ENCODE measurements at places on chromosomes 11 and 22. TPM values are rescaled to one million over a fixed set of nuclear protein-coding genes. Genes with fewer than 3 reads are reported as not detected.

DNA sequence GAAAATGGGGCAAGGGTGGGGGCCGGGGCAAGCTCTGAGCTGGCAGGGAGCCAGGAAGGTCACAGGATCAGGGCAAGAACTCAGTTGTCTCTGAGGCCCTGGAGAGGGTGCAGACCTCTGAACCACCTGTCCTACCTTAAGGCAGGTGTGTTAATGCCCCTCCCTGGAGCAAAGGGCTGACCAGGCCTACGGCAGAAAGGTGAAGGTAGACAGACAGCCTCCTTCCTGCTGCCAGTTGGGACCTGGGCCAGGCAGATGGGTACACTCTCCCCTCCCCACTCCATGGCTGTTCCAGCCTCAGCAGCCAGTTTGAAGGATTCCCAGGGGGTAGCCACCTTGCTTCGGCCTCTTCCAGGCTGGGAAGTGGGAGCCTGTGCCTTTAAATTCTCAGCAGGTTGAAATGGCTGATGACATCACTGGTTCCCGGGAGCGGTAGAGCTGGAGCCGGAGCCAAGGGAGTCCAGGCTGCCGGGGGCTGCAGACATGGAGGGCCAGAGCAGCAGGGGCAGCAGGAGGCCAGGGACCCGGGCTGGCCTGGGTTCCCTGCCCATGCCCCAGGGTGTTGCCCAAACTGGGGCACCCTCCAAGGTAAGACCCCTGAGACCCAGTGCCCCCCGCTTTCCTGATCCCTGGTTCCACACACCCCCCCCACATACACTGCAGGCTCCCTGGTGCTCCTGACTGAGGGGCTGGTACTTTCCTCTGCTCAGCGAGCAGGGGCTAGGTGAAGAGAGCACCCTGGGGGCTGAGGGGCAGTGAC, at the start of gene INPP5J:
TSS of gene INPP5J (plus strand) at position 435 of the 760 bp plus-strand sequence. CDS start at position 484, 49 bp downstream.
- no peak within 1 kb of the TSS for H3K27ac ChIP-seq
- H3K4me3 ChIP-seq: no peak within 1 kb of the TSS
- H3K36me3 ChIP-seq: no peaks in the 10 kb centered on the region
- peaks cover 6% of the 10 kb centered on the region for H3K4me1 ChIP-seq
- no peaks in the 10 kb centered on the region for H3K27me3 ChIP-seq

GRCh38 chr11:95092549-95093324, 3.1 kb downstream of the ENDOD1 start:
- H3K4me3 ChIP-seq: no peak overlapping the region
- DNase-seq: no peak
- peak overlapping the region; percentile 97 for H3K27ac ChIP-seq
- H3K27me3 ChIP-seq: no peaks in the 10 kb centered on the region
- H3K36me3 ChIP-seq: no peaks in the 10 kb centered on the region

DNA sequence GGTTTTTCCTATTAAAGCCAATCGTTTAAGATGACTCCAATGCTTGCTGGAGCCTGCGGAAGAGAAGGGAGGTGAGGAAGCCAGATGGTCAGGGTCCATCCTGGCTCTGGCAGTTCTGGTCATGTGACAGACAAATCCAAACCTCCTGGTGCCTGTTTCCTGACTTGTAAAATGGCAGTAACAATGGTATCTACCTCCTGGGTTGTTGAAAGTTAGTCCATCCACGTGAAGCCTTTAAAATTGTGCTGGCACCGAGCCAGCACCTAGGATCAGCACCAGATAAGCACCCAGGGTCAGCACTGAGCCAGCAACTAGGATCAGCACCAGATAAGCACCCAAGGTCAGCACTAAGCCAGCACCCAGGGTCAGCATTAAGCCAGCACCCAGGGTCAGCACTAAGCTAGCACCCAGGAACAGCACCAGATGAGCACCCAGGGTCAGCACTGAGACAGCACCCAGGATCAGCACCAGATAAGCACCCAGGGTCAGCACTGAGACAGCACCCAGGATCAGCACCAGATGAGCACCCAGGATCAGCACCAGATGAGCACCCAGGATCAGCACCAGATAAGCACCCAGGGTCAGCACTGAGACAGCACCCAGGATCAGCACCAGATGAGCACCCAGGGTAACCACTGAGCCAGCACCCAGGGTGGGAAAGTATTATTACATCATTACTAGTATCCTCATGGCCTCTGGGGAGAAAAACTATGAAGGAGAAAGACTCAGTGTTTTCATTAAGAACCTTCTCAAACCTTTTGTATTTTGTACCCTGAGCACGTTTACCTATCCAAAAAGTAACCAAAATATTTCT, 17.2 kb downstream of the KIAA0930 start:
- H3K4me3 ChIP-seq: no peak overlapping the region
- DNase-seq: no peak
- no peaks in the 10 kb centered on the region for H3K27me3 ChIP-seq
- peaks cover 58% of the 10 kb centered on the region for H3K4me1 ChIP-seq

GRCh38 chr11:72179804-72180396, 12.0 kb upstream of the FOLR1 start:
- no peak for DNase-seq
- H3K4me3 ChIP-seq: no peak overlapping the region
- H3K27me3 ChIP-seq: peaks cover 6% of the 10 kb centered on the region
- H3K4me1 ChIP-seq: no peaks in the 10 kb centered on the region
- no peaks in the 10 kb centered on the region for H3K36me3 ChIP-seq

- no peak overlapping the region for H3K4me3 ChIP-seq
- no peak overlapping the region for H3K27ac ChIP-seq
- H3K4me1 ChIP-seq: no peaks in the 10 kb centered on the region
- DNase-seq: no peak
- no peaks in the 10 kb centered on the region for H3K36me3 ChIP-seq
- no peaks in the 10 kb centered on the region for H3K27me3 ChIP-seq
Observed at GRCh38 chr11:63023222-63023814, 7.7 kb upstream of the SLC22A8 start.

DNA sequence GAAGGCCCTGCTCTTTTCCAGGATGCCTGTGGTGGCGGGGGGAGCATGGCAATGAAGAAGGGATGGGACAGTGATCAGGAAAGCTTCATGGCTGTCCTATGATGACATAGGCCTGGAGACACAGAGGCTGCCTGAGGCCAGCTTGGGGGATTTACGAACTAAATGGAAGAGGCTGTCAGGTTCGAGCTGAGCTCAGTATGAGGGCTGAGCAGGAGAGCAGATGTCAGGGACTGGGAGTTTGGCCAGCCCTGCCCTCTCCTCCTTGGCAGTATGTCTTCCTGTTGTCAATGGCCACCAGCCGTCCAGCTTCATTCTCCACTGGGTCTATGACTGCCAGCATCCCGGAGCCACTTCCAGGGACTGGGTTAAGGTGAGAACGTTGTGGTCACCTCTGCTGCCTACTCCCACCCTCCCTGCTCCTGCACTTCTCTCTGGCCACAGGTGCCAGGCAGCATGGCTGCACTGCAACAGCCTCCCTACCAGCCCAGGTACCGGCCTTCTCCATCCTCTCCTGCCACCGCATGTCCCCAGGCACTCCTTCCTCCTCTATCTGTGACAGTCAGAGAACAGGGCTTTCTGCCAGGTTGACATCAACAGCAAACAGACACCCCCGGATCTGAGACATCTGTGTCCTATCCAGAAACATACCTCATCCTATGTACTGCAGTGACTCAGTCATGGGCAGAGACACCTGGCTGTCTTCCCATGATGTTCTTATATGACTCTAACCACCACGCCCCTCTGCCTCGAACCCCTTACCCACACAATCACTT, 75.1 kb downstream of the KIRREL3 start:
- no peaks in the 10 kb centered on the region for H3K36me3 ChIP-seq
- no peaks in the 10 kb centered on the region for H3K27me3 ChIP-seq
- no peak overlapping the region for H3K27ac ChIP-seq
- H3K4me1 ChIP-seq: peaks cover 47% of the 10 kb centered on the region

DNA sequence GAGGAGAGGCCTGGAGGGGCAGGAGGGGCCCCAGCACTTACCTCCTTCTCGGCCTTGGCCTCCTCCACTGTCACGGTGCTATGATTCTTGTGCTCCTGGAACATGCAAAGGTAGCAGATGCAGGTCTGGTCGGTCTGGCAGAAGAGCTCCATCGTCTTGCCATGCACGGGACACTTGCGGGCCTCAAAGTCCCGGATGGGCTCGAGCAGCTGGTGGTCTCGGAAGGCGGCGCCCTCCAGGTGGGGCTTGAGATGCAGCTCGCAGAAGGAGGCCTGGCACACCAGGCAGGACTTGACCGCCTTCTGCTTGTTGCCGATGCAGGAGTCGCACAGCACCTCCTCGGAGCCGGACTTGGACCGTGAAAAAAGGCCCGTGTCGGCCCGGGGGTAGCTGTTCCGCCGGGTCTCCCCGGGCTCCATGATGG, 714 bp downstream of the TRIM29 start:
- no peak for DNase-seq
- H3K4me1 ChIP-seq: no peaks in the 10 kb centered on the region
- no peak overlapping the region for H3K4me3 ChIP-seq
- H3K27me3 ChIP-seq: peaks cover 9% of the 10 kb centered on the region

DNA sequence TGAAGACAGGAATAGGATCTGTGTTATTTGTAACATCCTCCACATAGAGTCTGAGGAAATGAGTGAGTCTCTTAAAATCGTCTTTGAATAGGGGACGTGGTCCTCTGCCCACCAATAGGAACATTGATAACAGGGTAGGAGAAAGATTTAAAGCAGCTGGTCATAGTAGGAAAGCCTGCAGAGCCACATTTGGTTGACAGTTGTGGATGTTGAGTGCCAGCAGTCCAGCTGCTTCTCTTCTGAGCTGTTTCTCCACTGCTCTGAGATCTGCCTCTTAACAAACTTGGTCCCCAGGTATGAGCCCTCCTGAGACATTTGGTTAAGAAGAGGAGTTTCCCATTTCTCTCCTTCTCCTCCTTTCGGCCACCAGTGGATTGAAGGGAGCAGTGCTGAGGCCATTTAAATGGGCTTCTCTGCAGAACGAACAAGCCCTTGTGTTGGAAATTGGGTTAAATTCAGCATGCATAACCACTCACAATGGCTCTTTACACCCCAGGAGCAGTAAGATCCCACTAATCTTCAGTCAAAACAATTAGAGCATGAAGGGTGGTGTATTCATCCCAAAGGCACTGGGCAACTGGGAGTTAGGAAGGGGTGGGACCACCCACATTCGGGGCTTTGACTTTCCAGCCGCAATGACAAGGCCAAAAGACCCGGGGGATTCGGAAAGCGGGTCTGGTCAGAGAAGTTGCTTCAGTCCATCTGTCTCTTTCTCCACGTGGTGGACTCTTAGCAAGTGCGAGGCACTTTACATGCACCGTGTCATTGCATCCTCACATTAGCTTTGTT, 32.3 kb downstream of the MIAT start:
- no peak overlapping the region for H3K27ac ChIP-seq
- no peaks in the 10 kb centered on the region for H3K4me1 ChIP-seq
- H3K27me3 ChIP-seq: no peaks in the 10 kb centered on the region
- DNase-seq: no peak

GRCh38 chr11:36132940-36133339, 156.3 kb downstream of the COMMD9 start:
- no peaks in the 10 kb centered on the region for H3K36me3 ChIP-seq
- no peak overlapping the region for H3K4me3 ChIP-seq
- no peak for DNase-seq

DNA sequence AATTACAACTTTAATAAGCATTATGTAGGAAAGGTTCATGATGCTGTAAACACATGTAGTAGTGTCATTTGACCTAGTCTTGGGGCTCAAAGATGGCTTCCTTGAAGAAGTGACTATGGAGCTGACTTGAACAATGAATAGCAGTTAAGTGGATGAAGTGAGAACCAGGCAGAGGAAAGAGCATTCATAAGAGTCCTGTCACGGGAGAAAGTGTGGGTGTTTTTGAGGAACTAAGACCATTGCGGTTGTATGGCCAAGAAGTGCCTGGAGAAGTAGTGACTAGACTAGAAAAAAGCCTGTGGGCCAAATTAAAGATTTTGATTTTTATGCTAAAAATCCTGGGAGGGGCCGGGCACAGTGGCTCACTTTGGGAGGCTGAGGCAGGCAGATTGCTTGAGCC, 7.2 kb upstream of the IL18BP start:
- no peak overlapping the region for H3K27ac ChIP-seq
- H3K36me3 ChIP-seq: no peaks in the 10 kb centered on the region
- no peaks in the 10 kb centered on the region for H3K27me3 ChIP-seq
- no peak overlapping the region for H3K4me3 ChIP-seq
- no peak for DNase-seq

DNA sequence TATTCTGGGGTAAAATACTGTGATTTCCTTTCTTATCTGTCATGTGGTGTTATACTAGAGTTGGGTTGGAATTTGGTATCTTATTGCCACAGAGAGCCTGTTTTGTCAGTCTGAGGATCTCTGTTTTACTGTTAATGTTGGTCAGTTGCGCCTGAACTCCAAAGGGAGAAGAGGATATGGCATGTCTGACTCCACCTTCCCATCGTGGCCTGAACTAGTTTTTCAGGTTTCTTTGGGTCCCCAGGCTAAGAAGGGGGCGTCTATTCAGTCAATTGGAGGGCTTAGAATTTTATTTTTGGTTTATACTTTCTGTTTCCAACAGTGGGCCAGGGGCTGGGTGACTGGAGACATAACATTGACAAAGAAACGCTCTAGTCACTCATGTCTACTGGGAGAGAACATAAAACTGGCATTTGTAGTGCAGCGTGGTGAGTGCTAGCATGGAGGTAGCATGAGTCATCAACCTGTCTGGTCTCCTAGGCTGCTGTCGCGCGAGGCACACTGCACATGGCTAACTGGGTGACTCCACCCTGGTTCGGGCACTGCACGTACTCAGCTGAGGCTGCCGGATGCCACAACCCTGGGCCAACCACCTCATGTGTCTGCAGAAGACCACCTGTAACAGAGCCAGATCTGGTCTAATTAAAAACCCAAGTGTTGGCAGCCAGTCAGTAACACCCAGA, 120.1 kb upstream of the OR9Q1 start:
- H3K4me3 ChIP-seq: no peak overlapping the region
- H3K27ac ChIP-seq: no peak overlapping the region
- H3K36me3 ChIP-seq: no peaks in the 10 kb centered on the region
- H3K4me1 ChIP-seq: no peaks in the 10 kb centered on the region
- no peak for DNase-seq
- no peaks in the 10 kb centered on the region for H3K27me3 ChIP-seq

The OR5B17 gene
- total RNA-seq: not detected

The GNAZ gene
- 14.1 TPM for total RNA-seq

The CASP1 gene
- total RNA-seq: 8.6 TPM

The CCDC188 gene
- 5.0 TPM for total RNA-seq

The KCNQ1OT1 gene
- total RNA-seq: 8.0 TPM

The CRYBA4 gene
- not detected for total RNA-seq

The MAPK11 gene
- 22.8 TPM for total RNA-seq

The LDLRAD3 gene
- 19.4 TPM for total RNA-seq

The PTGDR2 gene
- total RNA-seq: 0.20 TPM

The SCUBE2 gene
- total RNA-seq: 3.1 TPM

The SYT9 gene
- total RNA-seq: 0.21 TPM

The ELMOD1 gene
- total RNA-seq: 1.2 TPM
